ENCODE measurements at places on chromosomes 16 and 17.

DNA sequence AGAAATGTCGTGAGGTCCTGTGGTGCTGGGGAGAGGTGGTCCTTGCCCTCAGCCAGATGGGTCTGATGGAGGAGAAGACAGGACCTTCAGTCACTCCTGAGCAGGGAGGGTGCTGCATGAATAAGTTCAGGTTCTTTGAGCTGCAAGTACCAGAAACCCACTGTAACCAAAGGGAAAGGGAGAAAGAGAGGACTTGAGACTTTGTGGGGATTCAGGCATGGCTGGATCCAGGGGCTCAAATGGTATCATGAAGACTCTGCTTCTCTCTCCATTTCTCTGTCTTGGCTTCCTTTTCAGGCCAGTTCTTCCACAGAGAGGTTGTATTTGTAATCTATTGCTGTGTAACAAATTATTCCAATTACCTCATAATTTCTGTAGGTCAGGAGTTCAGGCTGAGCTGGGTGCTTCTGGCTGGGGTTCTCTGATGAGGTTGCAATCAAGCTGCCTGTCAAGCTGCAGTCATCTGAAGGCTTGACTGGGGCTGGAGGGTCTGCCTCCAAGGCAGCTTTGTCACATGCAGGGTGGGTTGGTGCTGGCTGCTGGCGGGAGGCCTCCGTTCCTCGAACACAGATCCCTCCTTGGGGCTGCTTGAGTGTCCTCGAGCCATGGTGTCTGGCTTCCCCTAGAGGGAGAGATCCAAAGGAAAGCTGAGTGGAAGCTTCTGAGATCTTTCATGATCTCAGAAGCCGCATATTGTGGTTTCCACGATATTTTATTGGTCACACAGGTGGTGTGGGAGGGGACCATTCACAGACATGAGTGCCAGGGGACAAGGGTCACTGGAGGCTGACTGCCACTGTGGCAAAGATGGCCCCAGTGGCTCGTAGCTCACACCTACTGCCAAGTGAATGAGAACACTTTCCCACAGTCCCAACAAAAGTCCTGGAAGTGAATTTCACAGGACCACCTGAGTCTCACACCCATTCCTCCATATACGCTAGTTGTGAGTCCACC lies 5.9 kb upstream of the ADCY7 start:
- no peak for DNase-seq

DNA sequence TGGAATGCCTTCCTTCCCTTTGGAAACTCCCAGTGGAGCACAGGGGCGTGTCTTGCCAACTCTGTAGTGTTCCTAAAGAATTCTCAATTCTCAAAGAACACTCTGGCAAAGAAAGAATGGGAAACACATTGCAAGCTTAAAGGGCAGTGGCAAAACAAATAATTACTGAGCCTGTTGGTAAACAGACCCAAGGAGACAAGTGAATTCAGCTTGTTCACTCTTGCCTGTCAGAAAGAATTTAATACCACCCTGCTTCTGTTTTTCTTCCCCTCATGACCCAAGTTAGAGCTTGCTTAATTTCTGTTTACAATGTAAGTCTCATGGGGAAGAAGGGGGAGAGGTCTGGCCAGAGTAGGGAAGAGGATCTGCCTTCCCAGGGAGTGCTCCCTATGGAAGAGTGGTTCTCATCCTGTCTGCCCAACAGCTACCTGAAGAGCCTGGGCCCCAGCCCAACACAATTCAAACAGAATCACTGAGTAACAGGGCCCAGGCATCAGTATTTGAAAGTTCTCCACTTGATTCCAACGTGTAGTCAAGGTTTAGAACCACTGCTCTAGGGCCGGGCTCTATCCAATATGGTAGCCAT lies 386.0 kb downstream of the SLC39A11 start:
- DNase-seq = peak; percentile 24

GRCh38 chr17:29645515-29646051 lies 22.9 kb upstream of the CORO6 start:
- DNase-seq = no peak

GRCh38 chr17:28125526-28126378 lies 83.3 kb downstream of the NLK start:
- no peak for DNase-seq

DNA sequence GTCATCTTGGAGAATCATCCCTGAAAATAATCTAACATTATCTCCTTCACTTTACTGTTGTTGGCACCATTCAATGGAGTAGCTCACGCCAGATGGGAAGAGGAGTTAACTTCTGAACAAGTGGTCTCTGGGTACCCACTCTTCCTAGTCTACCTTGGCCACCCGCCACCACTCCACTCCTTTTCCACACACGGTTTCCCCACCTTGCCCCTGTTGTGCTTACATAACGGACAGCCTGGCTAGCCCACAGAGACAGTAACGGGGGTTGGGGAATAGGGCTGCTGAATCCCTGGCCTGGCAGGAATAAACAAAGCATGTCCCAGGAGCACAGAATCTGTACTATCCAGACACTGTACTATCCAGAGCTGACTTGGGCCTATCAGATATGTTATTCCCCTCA lies 3.6 kb upstream of the MXRA7 start:
- DNase-seq = no peak

GRCh38 chr16:88045820-88046303 lies 94.6 kb downstream of the BANP start:
- DNase-seq = no peak
